ENCODE measurements at places on chromosomes 5 and 9.

GRCh38 chr5:54296386-54296785, 14.0 kb downstream of the ARL15 start:
- no peak for DNase-seq

DNA sequence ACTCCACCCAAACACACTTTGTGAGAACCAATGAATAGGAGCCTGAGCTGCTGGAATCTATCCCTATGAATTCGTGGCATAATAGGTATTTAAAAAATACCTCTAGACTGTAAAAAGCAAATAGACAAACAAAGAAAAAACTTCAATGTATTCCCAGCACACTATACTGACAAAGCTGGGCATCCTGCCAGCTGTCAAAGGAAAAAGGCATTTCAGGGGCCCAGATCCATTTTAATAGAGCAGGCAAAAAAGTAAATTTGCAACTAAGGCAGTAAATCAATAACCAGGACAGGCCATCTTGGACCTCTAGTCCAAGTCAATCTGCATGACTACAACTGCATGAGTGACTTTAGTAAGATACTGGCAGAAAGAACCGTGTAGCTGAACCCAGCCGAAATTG, 25.6 kb upstream of the LARP1 start:
- no peak for DNase-seq

DNA sequence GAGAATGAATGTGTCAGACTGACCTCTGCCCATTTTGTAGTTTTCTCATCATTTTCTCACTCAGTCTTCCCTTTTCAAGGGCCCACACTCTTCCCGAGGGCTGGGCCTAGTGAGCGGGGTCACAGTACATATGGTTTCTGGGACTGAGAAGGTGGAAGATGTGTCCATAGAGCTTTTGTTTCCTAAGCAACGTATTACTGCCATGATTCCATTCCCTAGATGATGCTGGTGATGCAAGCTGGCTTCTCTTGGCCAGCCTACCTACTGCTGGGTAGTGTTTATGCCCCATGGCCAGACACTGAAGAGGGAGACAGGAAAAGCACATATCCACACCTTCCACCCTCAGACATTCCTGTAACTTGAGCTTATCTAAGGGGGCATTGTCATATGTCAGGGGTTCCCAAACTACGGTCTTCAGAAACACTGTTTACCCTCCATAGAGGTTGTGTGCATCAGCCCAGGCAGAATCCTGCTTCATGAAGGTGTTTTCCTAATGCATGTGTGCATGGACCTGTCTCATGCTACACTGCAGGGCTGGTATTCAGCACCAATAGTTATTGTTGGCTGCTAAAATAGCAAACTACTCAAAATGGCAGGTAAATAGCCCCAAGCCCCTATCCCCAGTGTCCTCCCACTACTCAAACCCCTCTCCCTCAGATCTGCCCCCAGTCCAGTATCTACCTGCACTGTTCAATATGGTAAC, 9.5 kb downstream of the IRF1 start:
- no peak for DNase-seq

- no peak for DNase-seq
These were observed 38.6 kb upstream of the CEMIP2 start for GRCh38 chr9:71806901-71807307.

DNA sequence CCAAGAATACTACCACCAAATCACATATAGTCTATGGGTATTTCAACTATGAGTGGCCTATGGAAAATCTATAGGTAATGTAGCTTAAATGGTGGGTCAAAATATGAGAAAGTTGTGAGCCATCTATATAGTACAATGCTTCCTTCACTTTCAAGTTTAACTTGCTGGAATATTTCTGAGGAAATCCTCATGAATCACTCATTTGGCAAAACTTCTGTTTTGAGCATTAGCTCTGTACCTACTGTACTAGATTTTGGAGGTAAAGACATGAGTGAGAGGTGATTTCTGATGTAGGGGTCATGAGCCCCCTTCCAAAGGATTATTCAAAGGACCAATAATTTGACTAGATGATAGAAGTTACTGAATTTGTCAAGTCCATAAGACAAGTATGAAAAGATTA, 80.6 kb upstream of the DAB2 start:
- DNase-seq, result no peak

DNA sequence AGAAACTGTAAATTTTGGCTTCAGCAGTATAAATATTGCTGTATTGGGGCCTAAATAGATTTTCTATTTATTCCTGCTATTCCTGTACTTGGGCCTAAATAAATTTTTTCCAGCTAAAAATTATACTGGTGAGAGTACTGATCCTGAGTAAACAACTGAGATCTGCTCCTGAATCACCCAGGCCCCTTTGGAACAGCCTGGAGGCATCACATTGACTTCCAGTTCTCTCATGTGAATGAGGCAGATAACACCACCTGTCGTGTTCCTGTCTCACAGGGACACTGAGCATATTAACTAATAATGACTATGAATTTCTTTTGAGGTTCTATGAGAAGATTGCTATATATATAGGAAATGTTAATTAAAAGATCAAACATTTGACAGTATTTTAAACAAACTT, 119.5 kb upstream of the PLCXD3 start:
- no peak for DNase-seq

GRCh38 chr5:135683189-135683588, 104.4 kb upstream of the CXCL14 start:
- DNase-seq, result no peak

DNA sequence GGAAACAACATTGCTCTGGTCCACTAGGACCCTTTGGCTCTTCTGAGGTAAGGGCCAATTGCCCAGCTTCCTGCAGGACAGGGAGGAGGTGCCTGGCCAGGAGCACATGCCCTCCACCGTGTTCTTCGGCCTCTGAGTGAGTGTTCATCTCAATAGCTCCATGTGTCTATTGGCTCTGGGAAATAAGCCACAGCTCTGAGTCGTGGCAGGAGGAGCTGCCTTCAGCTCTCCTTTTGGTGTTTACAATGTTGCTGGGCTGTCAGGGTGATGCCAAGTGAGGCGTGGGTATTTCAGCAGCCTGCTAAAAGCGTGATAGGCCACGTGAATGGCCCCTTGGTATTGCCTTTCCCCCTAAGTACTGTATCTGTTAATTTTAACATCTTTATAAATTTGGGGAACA, 26.6 kb downstream of the GADD45G start:
- no peak for DNase-seq

DNA sequence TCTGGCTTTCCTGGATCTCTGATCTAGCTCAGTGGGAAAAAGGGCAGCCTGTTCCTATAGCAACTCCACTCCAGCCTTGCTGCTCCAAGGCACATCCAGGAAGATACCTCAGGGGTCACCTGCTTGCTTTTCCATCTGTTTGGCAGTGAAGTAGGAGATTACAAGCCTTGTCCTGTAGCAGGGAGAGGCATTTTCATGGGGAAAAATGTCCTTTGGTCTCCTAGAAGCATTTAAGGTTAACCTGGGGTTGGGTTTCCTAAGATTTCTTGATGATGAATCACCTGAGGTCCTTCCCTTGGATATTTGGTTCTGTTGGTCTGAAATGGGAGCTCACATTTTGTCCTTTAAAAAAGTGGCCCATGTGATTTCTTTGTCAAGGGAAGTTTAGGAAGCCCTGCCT, 1.5 kb upstream of the TMEM174 start:
- DNase-seq, result no peak

DNA sequence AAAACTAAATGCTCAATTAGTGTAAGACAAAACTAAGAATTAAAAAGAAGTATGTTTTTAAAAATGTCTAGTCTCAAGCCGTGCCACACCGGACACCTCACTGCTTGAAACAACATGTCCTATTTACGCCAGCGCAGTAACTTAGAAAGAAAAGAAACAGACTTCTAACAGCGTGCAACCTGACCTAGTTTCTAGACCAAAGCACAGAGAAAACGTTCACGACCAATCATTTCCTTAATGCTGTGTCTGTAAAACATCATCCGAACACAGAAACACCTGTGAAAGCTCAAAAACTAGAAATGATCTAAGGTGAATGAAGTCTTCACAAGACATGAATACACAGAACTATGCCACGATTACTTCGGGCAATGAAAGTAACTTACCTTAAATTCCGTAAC, 4.0 kb downstream of the BRD9 start:
- DNase-seq, result no peak

DNA sequence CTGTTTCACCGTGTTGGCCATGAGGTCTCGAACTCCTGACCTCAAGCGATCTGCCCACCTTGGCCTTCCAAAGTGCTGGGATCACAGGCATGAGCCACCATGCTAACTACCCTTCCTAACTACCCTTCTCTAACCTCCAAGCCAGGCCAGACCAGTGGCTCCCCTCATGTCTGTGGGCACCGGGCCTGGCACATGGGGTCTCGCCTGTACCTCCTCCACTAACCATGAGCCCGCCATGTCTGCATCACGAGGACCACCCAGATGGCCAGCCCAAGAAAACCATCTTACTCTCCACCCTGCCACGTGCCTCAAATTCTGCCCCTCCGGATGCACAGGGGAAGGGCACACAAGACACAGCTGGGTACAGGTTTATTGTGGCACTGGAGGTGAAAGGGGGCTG, 9.6 kb upstream of the DBN1 start:
- no peak for DNase-seq

GRCh38 chr9:131769361-131769760, 29.5 kb upstream of the RAPGEF1 start:
- DNase-seq, result no peak

DNA sequence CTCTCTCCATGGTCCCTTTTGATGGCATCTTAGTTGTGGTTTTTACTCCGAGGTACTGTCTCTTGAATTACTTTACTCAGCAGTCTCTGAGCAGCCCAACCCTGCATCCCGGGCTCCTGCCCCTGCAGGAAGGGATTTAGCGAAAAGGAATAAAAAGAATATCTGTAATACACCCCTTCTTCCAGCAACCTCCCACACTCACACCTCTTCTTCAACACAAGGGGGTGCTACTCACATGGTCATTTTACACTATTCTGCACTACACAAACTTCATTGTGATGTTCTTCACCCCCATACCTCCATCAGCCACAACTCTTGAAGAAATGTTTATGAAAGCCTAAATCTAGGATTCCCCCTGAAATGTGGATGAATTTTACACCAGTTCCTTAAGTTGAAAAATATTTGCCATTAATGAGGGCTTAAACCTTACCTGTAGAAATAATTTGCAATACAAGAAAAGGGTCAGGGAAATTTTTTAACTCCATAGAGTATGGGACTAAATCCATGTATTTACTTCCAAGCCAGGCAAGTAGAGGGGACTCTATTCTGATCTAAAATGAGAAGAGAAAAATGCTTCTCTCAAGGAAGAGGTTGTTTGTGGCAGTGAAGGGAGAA, 26.0 kb downstream of the TPD52L3 start:
- DNase-seq, result no peak

DNA sequence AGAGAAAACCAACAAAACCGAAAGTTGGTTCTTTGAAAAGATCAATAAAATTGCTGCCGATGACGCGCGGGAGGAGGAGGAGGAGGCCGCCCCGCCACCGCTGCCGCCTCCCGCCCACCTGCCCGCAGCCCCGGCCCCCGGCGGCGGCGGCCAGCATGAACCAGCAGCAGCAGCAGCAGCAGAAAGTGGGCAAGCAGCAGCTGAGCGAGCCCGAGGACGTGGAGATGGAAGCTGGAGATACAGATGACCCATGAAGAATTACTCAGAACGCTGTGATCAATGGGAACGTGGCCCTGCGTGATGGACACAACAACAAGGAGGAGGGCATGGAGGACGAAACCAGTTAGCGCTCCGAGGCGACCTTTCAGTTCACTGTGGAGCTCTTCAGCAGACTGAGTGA, 53.9 kb upstream of the EFNA5 start:
- no peak for DNase-seq

DNA sequence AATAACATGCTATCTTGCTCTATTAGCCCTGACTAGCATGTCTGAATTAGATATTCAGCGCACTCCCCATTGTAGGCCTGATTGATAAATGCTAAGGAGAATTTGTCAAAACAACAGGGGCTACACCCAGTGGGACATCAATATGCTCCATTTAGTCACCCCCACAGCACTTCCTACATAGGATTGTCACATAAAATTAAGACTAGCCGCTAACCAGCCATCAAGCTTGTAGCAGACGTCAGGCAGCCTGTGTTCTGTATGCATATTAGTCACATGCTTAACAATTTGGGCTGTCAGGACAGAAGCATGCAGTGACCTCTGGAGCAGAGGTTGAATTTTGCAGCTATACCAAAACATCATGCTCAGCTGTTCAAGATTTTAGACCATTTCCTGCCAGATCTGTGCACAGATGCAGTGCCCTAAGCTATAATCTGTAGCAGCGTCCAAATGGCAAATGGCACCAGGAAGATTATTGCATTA, 197.4 kb upstream of the ISL1 start:
- DNase-seq, result no peak

GRCh38 chr9:115591584-115591984, 473.6 kb upstream of the TNC start:
- DNase-seq, result no peak

- no peak for DNase-seq
These were observed 107.2 kb downstream of the UBE2R2 start for GRCh38 chr9:33923998-33924701.

DNA sequence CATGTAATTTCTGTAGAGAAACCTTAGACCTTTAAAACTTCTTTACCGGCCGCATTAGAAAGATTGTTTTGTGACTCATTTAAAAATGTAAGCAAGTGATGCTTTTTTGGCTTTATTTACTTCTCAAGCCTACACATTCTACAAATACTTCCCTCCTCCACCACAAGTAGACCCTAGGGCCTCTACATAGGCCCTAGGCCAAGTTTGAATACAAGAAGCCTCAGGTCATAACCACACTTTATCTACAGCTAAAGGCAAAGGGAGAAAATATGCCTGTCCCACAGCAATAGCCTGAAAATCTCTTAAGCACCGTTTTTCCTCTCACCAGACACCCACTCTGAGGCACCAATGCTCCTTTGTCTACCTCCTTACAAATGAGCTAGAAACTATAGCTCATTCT, 53.9 kb downstream of the CSNK1A1 start:
- no peak for DNase-seq

GRCh38 chr9:113579283-113580040, 115.9 kb downstream of the RGS3 start:
- DNase-seq, result no peak

GRCh38 chr5:40017135-40017534, 592.4 kb upstream of the DAB2 start:
- no peak for DNase-seq

DNA sequence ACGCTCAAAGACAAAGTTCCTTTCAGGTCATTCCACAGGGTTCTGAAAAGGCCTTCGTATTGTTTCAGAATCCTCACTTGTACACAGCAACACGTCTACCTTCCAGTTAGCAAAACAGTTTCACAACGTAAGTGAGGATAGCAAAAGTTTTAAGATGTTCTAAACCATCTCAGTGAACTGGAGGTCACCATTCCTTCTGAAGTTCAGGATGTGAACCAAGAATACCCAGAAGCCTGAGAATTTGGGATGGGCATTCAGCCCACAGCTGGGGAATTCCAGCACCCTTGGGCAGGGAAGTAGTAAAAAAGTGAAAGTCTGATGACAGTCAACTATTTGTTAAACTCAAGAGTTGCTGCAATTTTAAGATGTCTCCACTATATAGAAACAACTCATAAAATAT, 224.5 kb downstream of the BNC2 start:
- DNase-seq, result no peak

All from stimulated activated CD8-positive, alpha-beta memory T cell treated with anti-CD3 and anti-CD28 coated beads, Interleukin-7, amount 100 ng/mL, for 48 hours (primary cell).